ENCODE measurements at places on chromosomes 6 and 20.

GRCh38 chr20:50759678-50760077 lies 28.3 kb downstream of the PARD6B start:
- no peak for DNase-seq

DNA sequence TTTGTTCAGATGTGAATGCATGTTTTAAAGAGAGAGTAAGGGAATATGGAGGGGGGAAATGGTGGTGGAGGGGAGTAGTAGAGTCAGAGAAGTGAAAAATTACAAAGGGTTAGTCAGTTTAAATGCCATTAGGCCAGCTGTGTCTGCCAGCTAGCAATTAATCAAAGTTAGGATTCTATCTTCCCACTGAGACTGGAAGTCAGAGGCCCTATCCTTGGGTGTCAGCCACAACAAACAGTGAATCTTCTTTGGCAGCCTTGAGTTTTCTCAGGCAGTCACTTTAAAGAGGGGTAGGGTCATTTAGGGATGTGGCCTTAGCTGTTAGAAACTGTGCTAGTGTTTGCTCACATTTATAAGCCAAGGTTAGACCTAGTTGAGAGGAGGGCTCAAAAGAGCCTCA lies 120.5 kb upstream of the BTBD3 start:
- DNase-seq = no peak

GRCh38 chr6:40398810-40399477 lies 188.2 kb downstream of the LRFN2 start:
- no peak for DNase-seq

DNA sequence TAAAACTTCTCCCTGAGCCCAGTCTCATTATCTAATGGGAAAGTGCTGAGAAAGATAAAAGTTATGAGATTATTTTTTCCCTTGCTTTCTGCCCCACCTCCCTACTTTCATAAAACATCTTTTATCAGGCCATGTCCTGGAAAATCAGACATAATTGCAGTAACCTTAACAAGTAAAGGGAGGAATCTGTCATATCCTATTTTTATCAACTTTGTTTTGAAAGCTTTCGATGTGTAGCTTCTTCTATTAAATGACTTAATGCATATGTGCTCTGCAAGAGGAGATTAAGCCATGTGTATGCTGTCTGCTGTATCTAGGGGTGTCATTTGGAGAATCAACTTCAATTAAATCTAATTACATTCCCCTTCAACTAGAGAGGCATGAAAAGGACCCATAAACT lies 408.9 kb downstream of the CBLN4 start:
- no peak for DNase-seq

DNA sequence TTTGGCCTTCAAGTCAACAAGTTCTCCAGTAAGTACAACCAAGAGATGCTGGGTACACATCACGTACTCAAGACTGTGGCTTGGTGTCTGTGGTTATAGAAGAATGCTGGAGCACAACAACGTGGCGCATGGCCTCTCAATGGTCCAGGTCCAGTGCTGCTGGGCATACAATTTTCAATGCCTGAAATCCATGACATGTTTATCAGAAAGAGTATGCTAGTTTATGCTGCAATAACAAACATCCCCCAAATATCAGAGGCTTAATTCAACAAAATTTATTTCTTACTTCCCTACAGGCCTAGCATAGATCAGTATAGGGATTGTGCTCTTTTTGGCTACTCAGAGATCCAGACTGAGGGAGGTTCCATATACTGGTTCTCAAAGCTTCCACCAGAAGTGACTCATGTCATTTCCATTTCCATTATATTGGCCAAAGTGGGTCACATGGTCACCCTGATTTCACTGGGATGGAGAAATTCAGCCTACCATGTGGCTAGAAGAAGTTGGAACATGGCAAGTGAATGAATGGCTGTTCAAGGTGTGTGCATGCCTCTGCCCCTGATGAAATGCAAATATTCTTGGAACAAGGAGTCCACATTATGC lies 33.3 kb upstream of the KIF16B start:
- DNase-seq = no peak

Measured in smooth muscle cell of the brain vasculature (primary cell).